ENCODE measurements at places on chromosomes 7 and 10.

DNA sequence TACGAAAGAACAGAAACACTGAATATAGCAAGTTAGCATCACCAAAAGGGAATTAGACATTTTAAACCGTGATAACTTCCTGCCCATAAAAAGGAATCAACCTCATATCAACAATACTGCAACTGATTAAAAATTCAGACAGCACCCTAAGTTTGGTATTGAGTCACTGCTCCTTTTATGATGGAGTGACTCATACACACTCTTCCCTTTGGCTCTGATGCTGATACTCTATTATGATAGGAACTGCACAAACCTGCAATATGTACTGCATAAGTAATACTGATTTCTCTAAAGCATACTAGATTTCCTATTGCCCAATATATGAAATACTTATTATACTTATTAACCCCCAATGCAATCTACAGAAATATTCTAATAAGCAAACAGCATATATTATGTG, 118.7 kb downstream of the PARD3 start:
- peak overlapping the region; percentile 46 for H3K27ac ChIP-seq
- H3K4me3 ChIP-seq, result no peak overlapping the region
- H3K27me3 ChIP-seq, result no peaks in the 10 kb centered on the region
- peaks cover 7% of the 10 kb centered on the region for H3K36me3 ChIP-seq

GRCh38 chr10:114662646-114663217, 4.7 kb upstream of the ABLIM1 start:
- no peaks in the 10 kb centered on the region for H3K4me1 ChIP-seq
- no peak for DNase-seq
- no peaks in the 10 kb centered on the region for H3K36me3 ChIP-seq
- H3K27me3 ChIP-seq, result no peaks in the 10 kb centered on the region
- H3K27ac ChIP-seq, result no peak overlapping the region

DNA sequence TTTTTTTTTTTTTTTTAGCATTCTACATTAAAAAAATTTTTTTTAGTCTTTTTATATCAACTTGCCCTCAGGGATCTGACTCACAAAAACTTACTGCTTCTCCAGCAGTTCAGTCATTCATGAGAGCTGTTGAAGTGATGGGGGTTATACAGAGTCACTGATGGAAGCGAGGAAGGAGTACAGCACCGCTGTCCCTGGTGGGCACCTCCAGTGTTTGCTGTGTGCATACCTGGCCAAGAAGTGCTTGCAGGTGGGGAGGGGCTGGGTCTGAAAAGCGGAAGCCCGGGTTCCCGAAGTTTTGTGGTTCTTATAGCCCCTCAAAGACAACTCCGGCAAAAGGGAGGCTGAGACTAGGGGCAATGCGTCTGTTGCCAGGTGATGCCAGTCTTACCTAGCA, 46.2 kb downstream of the MINDY4 start:
- H3K36me3 ChIP-seq, result no peaks in the 10 kb centered on the region
- no peak overlapping the region for H3K4me3 ChIP-seq
- no peaks in the 10 kb centered on the region for H3K4me1 ChIP-seq
- H3K27me3 ChIP-seq, result no peaks in the 10 kb centered on the region
- no peak for DNase-seq

DNA sequence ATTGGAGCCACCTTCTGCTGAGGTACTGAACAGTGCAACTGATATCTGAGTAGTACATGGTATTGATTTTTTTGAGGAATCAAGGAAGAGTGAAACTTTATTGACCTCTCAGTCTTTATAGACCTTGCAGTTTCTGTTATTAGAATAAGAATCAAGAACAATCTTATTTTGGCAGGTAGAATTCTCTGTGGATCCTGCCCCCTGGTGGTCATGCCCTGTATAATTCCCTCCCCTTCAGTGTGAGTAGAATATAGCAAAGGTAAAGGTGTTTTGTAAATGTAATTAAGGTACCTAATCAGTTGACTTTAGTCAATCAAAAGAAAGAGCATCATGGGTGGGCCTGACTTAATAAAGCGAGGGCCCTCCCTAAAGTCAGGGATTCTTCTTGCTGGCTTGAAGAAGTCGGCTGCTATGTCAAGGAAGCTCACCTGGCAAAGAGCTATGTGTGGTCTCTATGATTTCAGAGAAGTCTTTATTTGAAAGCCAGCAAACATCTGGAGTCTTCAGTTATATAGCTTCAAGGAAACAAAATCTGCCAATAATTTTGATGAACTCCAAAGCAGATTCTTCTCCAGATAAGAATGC, 142.8 kb downstream of the LSM5 start:
- H3K36me3 ChIP-seq, result no peaks in the 10 kb centered on the region
- H3K27ac ChIP-seq, result no peak overlapping the region

DNA sequence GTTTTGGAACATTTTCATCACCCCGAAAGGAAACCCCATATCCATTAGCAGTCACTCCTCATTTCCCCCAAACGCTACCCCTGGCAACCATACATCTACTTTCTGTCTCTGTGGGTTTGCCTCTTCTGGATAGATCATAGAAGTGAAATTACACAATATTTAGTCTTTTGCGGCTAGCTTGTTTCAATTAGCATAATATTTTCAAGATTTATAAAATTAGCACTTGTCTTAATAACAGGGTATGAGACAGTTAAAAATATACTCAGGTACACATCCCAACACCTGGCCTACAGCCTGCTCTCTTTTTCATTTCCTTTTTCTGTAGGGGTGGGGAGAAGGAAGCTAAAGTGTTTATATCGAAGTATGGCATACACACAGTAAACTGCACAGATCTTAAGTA, 81.4 kb upstream of the LRGUK start:
- H3K4me3 ChIP-seq, result no peak overlapping the region
- no peaks in the 10 kb centered on the region for H3K4me1 ChIP-seq
- H3K27me3 ChIP-seq, result no peaks in the 10 kb centered on the region
- DNase-seq, result no peak
- no peaks in the 10 kb centered on the region for H3K36me3 ChIP-seq

DNA sequence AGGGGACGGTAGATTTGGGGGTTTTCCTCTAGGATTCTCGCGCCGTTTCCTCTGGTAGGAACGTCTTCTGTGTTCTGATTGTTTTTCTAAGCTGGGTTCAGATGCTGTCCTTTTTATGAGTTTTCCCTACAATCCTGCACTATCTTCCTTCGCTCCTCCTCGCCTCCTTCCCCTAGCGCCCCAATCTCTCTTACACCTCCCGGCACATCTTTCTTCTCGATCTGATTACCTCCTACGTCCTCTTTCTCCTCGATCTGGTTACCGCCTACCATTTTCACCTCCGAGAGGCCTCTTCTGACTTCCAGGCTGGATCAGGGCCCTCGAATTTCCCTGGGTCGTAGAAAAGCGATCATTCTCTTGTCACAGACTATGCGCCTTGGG, 413 bp downstream of the BUD31 start:
- DNase-seq, result no peak
- peaks cover 67% of the 10 kb centered on the region for H3K36me3 ChIP-seq
- peak overlapping the region; percentile 81 for H3K27ac ChIP-seq

DNA sequence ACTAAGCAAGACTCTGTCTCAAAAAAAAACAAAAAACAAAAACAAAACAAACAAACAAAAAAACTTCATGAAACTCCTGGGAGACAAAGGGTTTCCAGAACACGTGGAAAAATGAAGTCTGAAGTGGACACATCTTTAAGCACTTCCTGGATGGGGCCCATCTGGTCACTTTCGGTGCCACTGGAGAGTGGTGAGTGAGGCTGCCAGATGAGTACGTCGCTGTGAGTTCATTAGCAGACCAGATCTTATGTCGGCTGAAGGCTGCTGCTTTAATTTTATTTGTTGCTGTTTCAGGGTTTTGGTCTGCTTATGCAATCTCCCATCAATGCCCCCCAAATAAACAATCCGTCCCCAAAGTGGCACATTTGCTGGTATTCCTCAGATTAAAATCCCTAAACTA, 64.4 kb downstream of the NPTX2 start:
- no peak overlapping the region for H3K27ac ChIP-seq
- H3K36me3 ChIP-seq, result no peaks in the 10 kb centered on the region
- peaks cover 4% of the 10 kb centered on the region for H3K27me3 ChIP-seq
- no peak for DNase-seq
- no peak overlapping the region for H3K4me3 ChIP-seq

DNA sequence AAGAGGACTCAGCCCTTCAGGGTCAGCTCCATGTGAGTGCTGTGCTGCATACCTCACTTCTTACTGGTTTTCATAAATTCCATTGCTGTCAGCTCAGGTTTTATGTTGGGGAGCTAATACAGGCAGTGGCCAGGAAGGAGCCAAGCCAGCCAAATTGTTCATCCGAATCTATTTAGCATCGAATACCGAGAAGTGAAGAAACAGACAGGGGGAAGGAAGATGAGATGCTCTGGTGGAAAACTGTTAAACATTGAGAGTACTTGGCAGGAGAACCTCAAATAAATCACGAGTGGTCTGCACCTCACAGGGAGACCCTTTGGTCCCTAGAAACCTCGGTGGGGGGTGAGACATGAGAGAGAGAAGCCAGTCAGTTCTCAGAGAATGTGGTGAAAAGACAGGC, 196.0 kb upstream of the TMEM72 start:
- H3K4me1 ChIP-seq, result peaks cover 14% of the 10 kb centered on the region
- H3K4me3 ChIP-seq, result no peak overlapping the region

DNA sequence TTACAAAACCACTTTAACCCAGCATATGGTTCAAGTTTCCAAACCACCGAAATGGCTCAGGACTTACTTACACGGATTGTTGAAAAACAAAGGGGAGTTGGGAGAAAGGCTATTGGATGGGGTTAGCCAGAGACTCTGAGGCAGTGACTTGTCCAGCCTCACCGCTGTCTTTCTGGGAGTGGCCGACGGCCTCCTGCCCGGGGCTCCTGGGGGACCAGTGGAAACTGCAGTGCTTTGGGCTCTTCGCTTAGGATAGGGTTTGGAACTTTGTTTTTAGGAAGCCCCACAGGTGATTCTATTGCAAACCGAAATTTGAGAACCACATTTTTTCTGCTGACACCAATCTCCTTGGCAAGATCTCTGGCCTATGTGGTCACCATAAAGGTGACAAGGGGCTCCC, 38.1 kb upstream of the R3HCC1L start:
- H3K27me3 ChIP-seq, result peaks cover 6% of the 10 kb centered on the region
- H3K4me3 ChIP-seq, result no peak overlapping the region

- H3K4me3 ChIP-seq, result no peak overlapping the region
- no peak overlapping the region for H3K27ac ChIP-seq
- no peak for DNase-seq
- no peaks in the 10 kb centered on the region for H3K27me3 ChIP-seq
These were observed 155.0 kb upstream of the TCF7L2 start for GRCh38 chr10:112795067-112795466.

DNA sequence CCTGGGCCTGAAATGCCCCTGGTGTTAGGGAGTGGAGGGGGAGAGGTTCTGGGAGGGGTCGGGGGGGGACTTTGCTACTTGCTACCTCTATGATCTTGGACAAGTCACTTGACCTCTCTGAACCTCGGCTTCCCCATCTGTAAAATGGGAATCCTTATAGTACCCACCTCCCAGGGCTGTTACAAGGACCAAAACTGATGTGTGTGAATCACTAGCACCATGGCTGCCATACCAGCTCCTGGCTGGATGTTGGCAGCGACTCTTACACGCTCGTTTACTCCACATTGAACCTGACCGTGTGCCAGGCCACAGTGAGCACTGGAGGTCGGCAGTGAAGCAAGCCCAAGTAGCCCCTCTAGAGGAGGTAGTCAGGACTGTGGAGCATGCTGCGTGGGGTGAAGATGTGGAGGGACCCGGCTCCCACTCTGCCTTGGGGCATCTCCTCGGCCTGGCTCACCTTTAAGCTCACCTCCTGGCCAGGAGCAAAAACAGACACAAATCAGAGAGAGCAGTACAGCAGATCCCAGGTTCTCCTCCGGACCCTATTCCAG, 28.9 kb downstream of the PPIF start:
- no peaks in the 10 kb centered on the region for H3K4me1 ChIP-seq
- no peaks in the 10 kb centered on the region for H3K27me3 ChIP-seq
- no peak overlapping the region for H3K27ac ChIP-seq

GRCh38 chr10:101695404-101695890, 477 bp upstream of the FBXW4 start:
- peaks cover 14% of the 10 kb centered on the region for H3K36me3 ChIP-seq
- peak overlapping the region; percentile 71 for H3K27ac ChIP-seq

- H3K4me3 ChIP-seq, result no peak overlapping the region
- no peaks in the 10 kb centered on the region for H3K4me1 ChIP-seq
- H3K36me3 ChIP-seq, result no peaks in the 10 kb centered on the region
- DNase-seq, result no peak
These were observed 36.2 kb upstream of the CHST3 start for GRCh38 chr10:71927776-71928592.

DNA sequence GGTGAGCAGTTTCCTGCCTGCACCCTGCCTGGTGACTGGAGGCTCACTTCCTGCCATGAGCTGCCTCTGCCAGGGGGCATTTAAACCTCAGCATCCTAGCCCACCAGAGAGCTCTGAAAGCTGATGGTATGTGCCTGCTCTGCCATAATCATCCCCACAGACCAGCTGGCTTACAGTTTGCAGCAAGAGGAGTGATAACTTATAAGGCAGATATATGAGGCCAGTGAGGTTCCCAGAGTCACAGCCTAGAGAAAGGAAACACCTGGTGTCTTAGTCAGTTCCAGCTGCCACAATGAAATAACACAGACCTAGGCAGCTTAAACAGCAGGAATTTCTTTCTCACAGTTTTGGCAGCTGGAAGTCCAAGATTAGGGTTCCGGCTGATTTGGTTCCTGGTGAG, 232.0 kb downstream of the PAXIP1 start:
- no peaks in the 10 kb centered on the region for H3K4me1 ChIP-seq
- H3K27me3 ChIP-seq, result no peaks in the 10 kb centered on the region
- H3K36me3 ChIP-seq, result no peaks in the 10 kb centered on the region
- H3K4me3 ChIP-seq, result no peak overlapping the region

DNA sequence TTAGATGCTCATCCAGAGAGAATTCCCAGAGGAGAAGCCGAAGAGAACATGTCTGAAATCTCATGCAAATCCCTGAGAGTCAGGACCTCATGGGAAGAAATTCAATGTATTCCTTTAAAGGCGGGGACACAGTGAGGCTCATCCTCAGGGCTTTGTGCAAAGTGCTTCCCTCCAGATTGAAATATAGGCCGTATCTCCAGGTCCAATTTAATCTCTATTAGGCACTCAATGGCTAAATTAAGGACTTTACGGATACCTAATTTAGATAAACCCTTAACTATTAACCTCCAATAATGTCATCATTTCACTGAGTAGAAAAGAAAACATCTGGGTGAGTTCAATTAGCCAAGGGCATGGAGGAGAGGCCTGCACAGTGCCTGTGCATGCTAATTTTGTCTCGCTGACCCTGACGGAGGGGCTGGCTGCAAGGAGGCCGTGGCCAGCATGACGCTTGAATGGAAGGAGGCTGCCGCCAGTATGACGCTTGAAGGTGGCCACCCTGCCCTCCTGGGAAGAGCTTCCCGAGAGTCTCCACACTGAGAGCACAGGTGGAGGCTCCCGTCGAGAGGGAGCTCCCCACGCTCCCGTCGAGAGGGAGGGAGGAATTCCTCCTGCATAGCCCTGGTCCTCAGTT, 287.6 kb downstream of the ADARB2 start:
- no peak overlapping the region for H3K4me3 ChIP-seq
- DNase-seq, result no peak
- H3K36me3 ChIP-seq, result no peaks in the 10 kb centered on the region
- H3K4me1 ChIP-seq, result no peaks in the 10 kb centered on the region
- no peak overlapping the region for H3K27ac ChIP-seq

All from RWPE2 (cell line).